ENCODE measurements at places on chromosomes 2 and 18. TPM values are rescaled to one million over a fixed set of nuclear protein-coding genes. Genes with fewer than 3 reads are reported as not detected.

CXCR4 gene
- 0.27 TPM for total RNA-seq

ANKRD53 gene
- 6.5 TPM for total RNA-seq

MYCN gene
- not detected for total RNA-seq

IL1RL1 gene
- total RNA-seq: 4.9 TPM

SLC4A5 gene
- total RNA-seq: 0.45 TPM
